ENCODE measurements at places on chromosomes 7 and 10.

GRCh38 chr10:34121781-34122622 is 693.1 kb downstream of the PARD3 start:
- no peak for DNase-seq

GRCh38 chr10:74174521-74174920 is 23.5 kb downstream of the ADK start:
- no peak for DNase-seq

DNA sequence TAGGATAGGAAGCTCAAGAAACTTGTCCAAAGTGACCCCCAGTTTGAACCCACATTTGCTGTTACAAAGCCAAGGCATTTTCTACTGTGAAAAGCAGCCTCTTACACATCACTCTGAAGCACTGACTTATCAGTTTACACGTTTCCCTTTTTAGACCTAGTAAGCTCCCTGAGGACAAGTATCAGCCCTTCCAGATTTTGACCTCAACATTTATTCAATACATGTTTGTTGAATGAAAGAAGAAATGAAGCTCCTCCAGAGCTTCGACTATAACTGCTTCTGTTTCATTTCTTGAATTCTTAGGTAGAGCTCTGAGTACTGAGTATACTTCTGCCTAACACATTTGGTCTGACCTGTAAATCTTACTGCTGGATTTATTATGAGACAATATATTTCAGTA is 2.7 kb downstream of the WASL start:
- no peak for DNase-seq

- no peak for DNase-seq
These were observed 136.2 kb upstream of the NRBF2 start for GRCh38 chr10:62996925-62997324.

- no peak for DNase-seq
These were observed 59.3 kb downstream of the CREB3L2 start for GRCh38 chr7:137942484-137943115.

DNA sequence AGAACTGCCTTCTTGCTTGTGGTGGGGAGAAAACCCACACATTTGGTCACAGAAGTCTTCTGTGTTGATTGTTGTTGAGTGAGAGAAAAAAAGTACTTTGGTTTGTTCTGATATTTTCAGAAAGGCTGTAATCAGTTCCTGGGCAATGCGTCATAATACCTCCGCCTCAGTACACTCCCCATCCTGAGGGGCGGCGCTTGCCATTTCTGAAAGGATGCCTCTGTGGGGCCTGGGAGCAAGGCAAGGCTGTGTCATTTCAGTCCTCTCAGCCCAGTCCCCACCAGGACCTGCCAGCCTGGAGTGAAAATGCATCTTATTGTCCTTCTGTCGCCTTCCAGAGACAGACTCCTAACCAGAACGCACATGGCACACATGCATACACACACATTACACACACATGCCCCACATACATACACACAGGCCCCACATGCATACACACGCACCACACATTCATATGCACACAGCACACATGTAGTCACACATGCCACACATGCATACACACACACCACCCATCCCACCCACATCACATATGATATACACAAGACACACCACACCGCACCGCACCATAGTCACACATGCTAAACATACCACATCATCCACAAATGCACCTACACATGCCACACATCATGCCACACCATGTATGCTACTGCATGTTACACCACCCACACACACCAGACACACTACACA is 90.0 kb downstream of the CXCL12 start:
- DNase-seq, result no peak

DNA sequence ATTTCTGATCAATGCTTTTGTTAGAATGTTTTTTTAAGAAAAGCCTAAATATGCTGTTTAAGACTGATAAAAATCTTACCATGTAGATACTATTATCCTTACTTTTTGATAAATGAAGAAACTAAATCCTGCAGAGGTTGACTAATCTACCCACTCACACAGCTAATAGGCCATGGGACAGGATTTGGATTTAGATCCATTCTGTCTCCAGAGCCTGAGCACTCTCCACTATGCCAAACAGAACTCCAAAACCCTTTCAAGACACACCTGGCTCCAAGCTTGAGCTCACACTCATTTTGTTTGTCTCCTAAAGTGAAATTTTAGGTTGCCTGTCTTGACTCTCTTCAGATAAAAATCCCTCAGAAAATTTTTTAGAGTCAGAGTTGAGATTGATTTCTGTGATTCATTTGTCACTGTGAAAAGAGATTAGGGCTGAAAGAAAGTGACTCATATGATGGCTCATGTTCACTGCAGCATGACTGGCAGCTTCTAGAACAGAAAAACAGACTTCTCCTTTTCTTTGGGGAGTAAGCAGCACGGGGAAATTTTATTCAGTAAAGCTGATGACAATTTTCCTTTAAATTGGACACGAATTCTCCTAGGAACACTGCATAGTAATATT is 132.3 kb upstream of the POT1 start:
- DNase-seq, result no peak

DNA sequence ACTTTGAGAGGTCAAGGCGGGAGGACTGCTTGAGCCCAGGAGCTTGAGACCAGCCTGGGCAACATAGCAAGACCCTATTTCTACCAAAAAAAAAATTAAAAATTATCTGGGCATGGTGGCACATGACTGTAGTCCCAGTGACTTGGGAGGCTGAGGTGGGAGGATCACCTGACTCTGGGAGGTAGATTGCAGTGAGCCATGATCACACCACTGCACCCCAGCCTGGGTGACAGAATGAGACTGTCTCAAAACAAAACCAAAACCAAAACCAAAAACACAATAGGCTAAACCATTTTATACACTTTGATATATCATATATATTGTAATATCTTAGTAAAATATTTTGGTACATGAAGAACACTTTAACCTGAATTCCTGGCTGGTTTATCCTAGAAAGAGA is 101.6 kb downstream of the RAPGEF5 start:
- DNase-seq, result no peak

- no peak for DNase-seq
These were observed 603.1 kb upstream of the LRRTM3 start for GRCh38 chr10:66322777-66323176.

DNA sequence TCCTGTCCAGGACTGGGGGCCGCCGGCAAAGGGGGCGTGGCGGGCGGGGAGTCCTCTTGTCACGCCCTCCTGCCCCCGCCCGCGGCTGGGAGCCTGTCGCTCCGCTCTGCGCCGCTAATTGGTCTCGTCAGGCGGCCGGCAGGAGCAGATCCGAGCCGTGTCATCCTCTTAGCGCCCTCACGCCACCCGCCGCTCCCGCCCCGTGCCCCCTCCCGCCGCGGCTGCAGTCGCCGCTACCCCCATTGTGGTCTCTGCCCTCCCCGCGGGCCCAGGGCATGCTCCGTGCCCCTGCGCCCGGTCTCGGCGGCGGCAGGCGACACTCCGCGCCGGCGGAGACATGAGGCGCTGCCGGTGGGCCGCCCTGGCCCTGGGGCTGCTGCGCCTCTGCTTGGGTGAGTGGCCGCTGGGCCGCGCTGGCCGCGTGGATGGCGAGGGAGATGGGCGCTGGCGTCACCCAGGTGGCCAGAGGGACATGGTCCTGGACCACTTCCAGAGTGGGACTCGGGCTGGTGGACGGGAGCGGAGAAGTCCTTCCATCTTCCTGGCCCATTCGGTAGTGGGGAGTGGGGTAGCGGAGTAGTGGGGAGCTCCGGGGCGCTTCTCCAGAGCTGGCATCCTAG is at the start of gene CDHR1:
Gene CDHR1 (plus strand): TSS at position 114 of the 620 bp plus-strand sequence. CDS start 224 bp downstream, at position 338.
- no peak for DNase-seq

DNA sequence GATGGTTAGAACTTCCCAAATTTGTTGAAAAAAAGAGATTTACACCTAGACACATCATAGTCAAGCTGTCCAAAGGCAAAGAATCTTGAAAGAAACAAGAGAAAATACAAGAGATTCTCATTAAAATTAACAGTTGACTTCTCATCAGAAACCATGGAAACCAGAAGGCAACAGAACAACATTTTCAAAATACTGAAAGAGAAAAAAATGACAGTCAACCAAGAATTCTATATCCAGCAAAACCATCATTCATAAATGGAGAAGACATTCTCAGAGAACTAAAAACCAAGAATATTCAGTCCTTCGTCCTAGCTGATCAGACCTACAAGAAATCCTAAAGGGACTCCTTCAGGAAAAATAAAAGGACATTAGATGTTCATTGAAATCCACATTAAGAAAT is 90.6 kb downstream of the ARHGAP22 start:
- DNase-seq, result no peak

GRCh38 chr7:5661942-5662341 is 119.5 kb downstream of the RNF216 start:
- DNase-seq, result no peak

GRCh38 chr7:4744391-4745264 is 30.8 kb upstream of the AP5Z1 start:
- DNase-seq, result peak; percentile 75

- DNase-seq, result no peak
These were observed 53.3 kb downstream of the CDHR3 start for GRCh38 chr7:106016331-106016730.

DNA sequence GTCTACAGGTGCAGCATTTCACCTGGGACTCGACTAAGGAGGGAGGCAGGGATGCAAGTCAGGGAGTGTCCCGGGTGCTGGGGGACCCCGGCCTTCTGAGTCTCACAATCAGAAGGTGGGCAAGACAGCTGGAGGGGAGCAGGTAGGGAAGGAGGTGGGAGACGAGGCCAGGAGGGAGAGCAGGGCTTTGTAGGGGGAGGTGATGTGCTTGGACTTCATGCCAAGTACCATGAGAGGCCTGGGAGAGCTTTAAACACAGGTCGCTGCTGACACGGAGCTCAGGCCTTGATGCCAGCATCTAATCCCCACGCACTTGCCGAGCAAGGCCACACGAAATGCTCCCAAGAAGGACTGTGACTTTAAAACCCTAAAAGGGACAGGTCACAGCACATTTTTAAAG is 244.7 kb downstream of the ADARB2 start:
- no peak for DNase-seq

DNA sequence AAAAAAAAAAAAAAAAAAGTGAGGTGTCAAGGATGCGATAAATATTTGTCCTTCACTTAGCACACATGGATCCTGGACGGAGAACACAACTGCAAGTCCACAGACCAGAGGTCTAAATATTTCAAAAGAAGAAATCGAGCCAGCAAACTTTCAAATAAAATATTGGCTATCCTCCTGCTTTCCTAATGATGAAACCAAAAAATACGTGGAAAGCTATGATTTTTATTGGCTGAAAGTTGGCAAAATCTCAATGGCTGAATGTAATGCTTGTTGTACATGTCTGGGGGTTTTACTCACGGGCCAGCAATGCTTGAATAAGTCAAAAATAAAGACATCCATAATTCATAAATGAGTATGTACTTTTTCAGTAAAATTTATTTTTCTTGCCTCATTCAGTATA is 19.0 kb upstream of the MGMT start:
- DNase-seq, result no peak

DNA sequence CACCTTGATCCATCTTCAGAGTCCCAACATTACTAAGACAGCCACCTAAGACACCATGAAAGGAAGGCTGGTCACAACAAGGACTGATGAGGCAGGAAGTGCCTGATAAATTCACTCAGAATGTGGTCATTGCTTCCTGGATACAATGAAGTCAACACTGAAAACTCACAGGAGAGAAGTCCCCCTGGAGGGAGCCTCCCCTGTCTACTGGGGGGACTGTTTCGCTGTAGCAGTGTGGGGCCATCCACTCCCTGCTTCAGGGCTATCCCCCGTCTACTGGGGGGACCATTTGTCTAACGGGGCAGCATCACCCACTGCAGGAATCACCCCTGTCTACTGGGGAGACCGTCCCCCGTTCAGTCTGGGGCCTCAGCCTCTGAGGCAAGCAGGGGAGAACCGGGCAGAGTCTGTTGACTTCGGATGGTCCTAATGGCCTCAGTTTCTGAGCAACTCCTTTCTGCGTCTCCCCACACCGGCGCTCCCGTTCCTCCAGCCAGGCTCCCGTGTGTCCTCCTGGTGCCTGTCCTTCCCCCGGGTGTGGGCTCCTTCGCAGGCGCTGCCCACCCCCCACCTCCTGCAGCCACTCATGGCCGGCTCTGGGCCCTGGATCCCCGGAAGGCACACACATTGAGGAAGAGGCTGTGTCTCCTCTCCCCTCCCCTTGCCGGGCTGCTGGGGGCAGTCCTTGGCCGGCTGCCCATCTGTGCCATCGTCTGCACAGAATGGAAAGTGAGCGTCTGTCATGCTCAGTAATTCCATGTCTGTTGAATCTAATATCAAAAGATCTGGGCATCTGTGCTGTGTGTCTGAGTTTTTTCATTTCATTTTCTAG is 59.9 kb upstream of the DNAJB6 start:
- no peak for DNase-seq

DNA sequence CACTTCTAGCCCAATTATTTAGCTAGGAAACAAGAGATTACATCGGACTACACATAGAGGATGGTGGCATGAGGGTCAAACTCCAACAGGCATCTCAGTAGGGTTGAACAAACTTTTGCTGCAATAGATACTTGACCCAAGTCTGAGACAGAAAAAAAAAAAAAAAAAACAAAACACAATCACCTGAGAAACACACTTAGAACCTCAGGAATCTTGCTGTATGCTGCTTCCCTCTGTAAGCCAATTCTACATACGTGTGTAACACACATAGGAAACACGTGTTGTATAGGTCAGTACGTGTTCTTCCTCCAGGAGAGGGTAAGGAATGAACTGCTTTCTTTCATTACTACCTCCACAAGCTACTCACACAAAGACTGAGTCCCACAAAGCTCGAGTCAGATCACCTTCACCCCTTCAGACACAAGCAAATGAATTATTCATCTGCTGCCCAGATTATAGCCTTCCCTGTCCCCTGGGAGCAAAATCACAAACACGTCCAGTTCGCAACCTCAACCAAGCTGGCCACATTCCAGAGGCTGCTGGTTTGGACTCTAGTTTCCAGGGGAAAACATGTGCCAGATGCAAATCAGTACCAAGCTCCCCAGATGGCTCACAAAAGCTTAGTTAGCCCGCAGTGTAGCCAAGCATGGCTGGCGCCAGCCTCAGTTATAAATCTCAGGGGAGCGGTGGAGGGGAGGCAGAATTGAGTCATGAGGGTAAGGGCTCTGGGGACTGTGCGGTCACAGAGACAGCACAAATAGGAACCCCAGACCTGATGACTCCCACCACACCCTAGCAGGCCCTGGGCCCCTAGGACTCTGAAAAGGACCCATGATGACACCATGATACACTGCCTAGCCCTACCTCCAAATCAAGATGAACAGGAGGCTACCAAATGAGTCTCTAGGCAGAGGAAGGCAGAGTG is 15.1 kb downstream of the PSAP start:
- peak; percentile 21 for DNase-seq

DNA sequence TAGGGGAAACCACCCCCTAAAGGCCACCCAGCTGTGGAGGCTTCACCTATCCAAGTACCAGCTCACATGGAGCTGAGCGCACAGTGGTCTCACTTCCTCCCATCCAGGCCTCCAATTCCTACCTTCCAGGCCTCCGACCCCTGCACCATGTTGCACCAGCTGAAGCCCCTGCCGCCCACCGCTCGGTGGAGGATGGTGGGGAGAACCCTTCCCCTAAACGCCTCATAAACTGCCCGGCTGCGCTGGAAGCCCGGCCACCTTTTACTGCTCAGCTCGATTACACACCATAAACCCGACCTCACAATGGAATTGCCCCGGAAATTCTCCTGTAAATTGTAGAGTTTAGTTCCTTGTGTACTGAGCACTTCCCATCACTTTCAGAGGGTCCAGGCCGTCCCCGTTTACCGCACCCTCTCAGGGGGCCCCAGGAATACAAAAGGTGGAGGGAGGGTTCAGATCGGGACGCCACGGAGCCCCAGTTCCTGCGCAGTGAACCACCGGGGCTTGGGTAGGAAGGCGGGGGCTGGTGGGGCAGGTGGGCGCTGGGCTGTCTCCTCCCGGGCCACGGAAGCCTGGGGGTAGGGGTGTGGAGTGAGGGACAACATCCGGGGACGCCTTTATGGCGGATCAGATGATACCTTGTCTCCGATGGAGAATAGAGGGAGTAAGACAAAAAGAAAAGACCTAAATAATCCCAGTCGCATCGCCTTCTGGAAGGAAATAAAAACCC is 1.4 kb upstream of the HOXA7 start:
- no peak for DNase-seq
